ENCODE measurements at places on chromosomes 1 and 21.
A peak's percentile ranks its signal among the peaks of the same experiment; 100 is the strongest.

DNA sequence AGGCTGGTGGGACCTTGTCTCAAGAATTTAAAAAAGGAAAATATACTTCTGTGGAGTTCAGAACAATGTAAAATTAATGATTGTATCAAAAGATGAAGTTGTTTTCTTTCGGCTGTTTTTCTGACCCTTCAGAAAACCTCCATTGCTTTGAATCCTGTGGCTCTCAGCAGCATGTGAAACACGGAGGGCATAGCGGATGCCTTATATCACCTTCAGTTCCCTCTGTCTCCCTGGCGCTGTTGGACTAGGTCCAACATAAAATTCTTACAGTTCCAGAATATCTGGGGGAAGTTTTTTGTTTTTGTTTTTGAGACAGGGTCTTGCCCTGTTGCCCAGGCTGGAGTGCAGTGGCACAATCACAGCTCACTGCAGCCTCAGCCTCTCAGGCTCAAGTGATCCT, 7.4 kb downstream of the ZBTB8A start:
- DNase-seq: no peak

DNA sequence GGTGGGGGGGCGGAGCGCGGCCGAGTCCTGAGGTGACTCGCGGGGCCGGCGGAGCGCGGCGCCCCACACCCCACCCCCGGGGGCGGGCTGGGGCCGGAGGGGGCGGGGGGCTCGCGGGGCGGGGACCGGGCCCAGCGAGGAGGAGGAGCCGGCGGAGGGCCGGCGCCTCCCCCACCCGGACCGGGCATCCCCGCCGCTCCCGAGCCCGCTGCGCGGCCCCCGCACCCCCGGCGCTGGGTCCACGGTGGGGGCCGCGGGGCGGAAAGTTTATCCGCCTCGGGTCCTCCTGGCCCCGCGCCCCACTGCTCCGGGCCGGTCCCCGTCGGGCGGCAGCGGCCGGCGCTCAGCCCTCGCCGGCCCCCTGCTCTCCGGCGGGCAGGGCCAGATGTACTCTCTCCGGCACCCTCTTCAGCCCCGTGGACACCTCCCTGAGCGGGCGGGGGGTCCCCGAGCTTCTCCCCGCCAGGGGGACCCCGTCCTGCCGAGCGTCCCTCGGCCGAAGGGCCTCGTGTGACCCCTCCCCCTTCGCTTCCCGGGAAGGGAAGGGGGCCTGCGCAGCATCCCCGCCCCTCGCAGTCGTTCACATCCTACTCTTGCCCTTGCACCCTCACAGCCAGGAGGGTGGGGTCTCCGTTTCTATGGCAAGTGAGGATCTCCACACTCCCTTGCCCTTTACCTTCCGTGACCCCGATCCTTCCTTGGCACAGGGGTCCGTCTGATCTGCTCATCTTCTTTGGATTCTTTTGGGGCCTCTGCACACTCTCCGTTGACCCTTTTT, 663 bp downstream of the CAMTA1 start:
- DNase-seq: peak; percentile 74

- DNase-seq: no peak
Observed at GRCh38 chr1:24452922-24453485, 37.4 kb downstream of the NIPAL3 start.

DNA sequence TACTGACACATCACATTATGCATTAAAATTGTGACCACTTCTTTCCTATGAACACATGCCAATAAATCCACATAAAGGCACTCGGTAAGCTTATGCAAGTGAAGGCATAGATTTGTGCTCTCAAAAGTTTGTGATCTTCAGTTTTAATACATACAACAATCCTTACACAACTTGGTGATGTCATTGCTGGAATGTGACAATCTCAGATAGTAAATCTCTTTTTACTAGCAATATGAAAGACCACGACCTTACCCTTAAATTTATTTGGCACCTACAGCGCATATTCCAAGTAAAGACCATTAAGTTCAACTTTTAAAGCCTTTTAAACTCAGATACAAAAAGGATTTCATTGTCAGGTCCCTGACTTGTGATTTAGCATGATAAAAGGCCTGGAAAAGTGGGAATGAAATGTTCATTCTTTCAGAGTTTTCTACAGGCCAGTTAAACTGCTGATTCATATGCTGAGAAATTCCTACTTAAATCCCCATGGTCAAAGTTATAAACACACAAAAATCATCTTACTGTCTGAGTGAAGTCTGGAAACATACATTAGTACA, 157.4 kb downstream of the SIPA1L2 start:
- no peak for DNase-seq

Measured in stimulated activated effector memory CD8-positive, alpha-beta T cell treated with anti-CD3 and anti-CD28 coated beads, Interleukin-12 subunit alpha, Interleukin-12 subunit beta, amount 100 ng/mL, for 72 hours (primary cell).